Bladder microvascular endothelial cell (primary cell): ENCODE measurements at places on chromosomes 6 and 20. TPM values are rescaled to one million over a fixed set of nuclear protein-coding genes. Genes with fewer than 3 reads are reported as not detected.

LAMA2 gene
- total RNA-seq, result 0.81 and 1.2 TPM in 2 replicates

GABRR1 gene
- not detected in 2 replicates for total RNA-seq

DNAH8 gene
- under 0.01 TPM in 1 of 2 replicates, not detected in the other for total RNA-seq

TUBE1 gene
- total RNA-seq, result 11.0 and 20.3 TPM in 2 replicates

FBXO5 gene
- total RNA-seq, result 12.3 and 13.3 TPM in 2 replicates

SOX18 gene
- 36.2 and 43.9 TPM in 2 replicates for total RNA-seq

PPP1R3G gene
- total RNA-seq, result 0.16 and 0.44 TPM in 2 replicates

C6orf58 gene
- under 0.01 and 0.50 TPM in 2 replicates for total RNA-seq

TSBP1 gene
- not detected in 2 replicates for total RNA-seq

MLN gene
- total RNA-seq, result not detected in 2 replicates

PLN gene
- not detected in 2 replicates for total RNA-seq

GCNT2 gene
- total RNA-seq, result 6.3 and 43.7 TPM in 2 replicates

PHACTR3 gene
- 0.16 and 6.0 TPM in 2 replicates for total RNA-seq

DDO gene
- 0.16 and 5.6 TPM in 2 replicates for total RNA-seq

LAMP5 gene
- 1.4 and 3.2 TPM in 2 replicates for total RNA-seq

KCNK16 gene
- not detected in 2 replicates for total RNA-seq

ANKRD60 gene
- total RNA-seq, result not detected in 2 replicates

ATP6V1G2 gene
- total RNA-seq, result 0.49 and 0.94 TPM in 2 replicates

CCN5 gene
- not detected in 2 replicates for total RNA-seq

CRIP3 gene
- 0.19 TPM in 1 of 2 replicates, not detected in the other for total RNA-seq

EYA2 gene
- not detected in 2 replicates for total RNA-seq

OPRM1 gene
- not detected in 2 replicates for total RNA-seq

BPI gene
- total RNA-seq, result not detected in 2 replicates

SLC52A3 gene
- total RNA-seq, result 0.13 TPM in 1 of 2 replicates, not detected in the other

FAM162B gene
- 0.16 and 3.5 TPM in 2 replicates for total RNA-seq

HSPA1L gene
- 0.81 and 1.8 TPM in 2 replicates for total RNA-seq

NKAIN4 gene
- not detected in 2 replicates for total RNA-seq

STMN3 gene
- total RNA-seq, result 0.69 and 1.5 TPM in 2 replicates

CLVS2 gene
- total RNA-seq, result not detected in 2 replicates

LY6G6C gene
- total RNA-seq, result not detected in 2 replicates

PABPC1L gene
- total RNA-seq, result 1.3 and 4.5 TPM in 2 replicates

GSTA2 gene
- total RNA-seq, result not detected in 2 replicates

SAMD10 gene
- total RNA-seq, result 1.6 and 3.9 TPM in 2 replicates

HLA-DPA1 gene
- total RNA-seq, result 10.8 and 12.3 TPM in 2 replicates

EDN1 gene
- 199 and 486 TPM in 2 replicates for total RNA-seq

MTFR2 gene
- total RNA-seq, result 1.6 and 3.6 TPM in 2 replicates

TRDN gene
- not detected in 2 replicates for total RNA-seq

NUP43 gene
- 17.0 and 26.1 TPM in 2 replicates for total RNA-seq

JAG1 gene
- total RNA-seq, result 55.4 and 512 TPM in 2 replicates

HLA-DPB1 gene
- total RNA-seq, result 18.9 and 33.0 TPM in 2 replicates

SLC16A10 gene
- total RNA-seq, result not detected in 2 replicates

LY6G6D gene
- total RNA-seq, result not detected in 2 replicates

MMP24 gene
- total RNA-seq, result 0.38 and 0.49 TPM in 2 replicates
